Natural killer cell (primary cell): ENCODE measurements at places on chromosomes 4 and X. TPM values are rescaled to one million over a fixed set of nuclear protein-coding genes. Genes with fewer than 3 reads are reported as not detected.

Gene SLC2A9
- total RNA-seq = 5.5 TPM

Gene ADGRG2
- total RNA-seq = not detected

Gene OFD1
- total RNA-seq = 74.9 TPM

Gene GPR143
- not detected for total RNA-seq

Gene ACE2
- not detected for total RNA-seq

Gene FDCSP
- total RNA-seq = not detected

Gene HNRNPDL
- 328 TPM for total RNA-seq

Gene UGT2B17
- total RNA-seq = not detected

Gene BST1
- total RNA-seq = 6.4 TPM

Gene RPL9
- 853 TPM for total RNA-seq

Gene GUF1
- 15.2 TPM for total RNA-seq

Gene COL4A5
- not detected for total RNA-seq

Gene HSFX3
- not detected for total RNA-seq

Gene RHOH
- 195 TPM for total RNA-seq

Gene SHROOM2
- total RNA-seq = not detected

Gene MYOZ2
- not detected for total RNA-seq

Gene QDPR
- total RNA-seq = 8.8 TPM

Gene UGT2B11
- total RNA-seq = not detected

Gene CFAP47
- total RNA-seq = not detected

Gene FAT1
- not detected for total RNA-seq

Gene FAM50A
- total RNA-seq = 54.1 TPM

Gene AKAP4
- total RNA-seq = not detected

Gene CDKL2
- total RNA-seq = 0.32 TPM

Gene PDCL2
- not detected for total RNA-seq

Gene ZNF518B
- total RNA-seq = 19.9 TPM

Gene RHOXF2B
- total RNA-seq = not detected

Gene MANBA
- total RNA-seq = 40.8 TPM

Gene RPS6KA6
- total RNA-seq = not detected

Gene TEX13D
- not detected for total RNA-seq

Gene PPP1R2C
- total RNA-seq = not detected

Gene CLCN5
- 4.5 TPM for total RNA-seq

Gene SNCA
- total RNA-seq = 1.2 TPM

Gene GPRIN3
- total RNA-seq = 48.3 TPM

Gene TLR10
- total RNA-seq = 0.59 TPM

Gene RNF212
- total RNA-seq = 1.0 TPM

Gene CTAG2
- total RNA-seq = not detected

Gene CCDC110
- not detected for total RNA-seq

Gene CD40LG
- total RNA-seq = not detected

Gene TCEANC
- 17.8 TPM for total RNA-seq

Gene VBP1
- 24.6 TPM for total RNA-seq

Gene PITX2
- total RNA-seq = not detected

Gene STS
- total RNA-seq = 2.4 TPM

Gene C4orf51
- not detected for total RNA-seq

Gene SCML1
- total RNA-seq = 4.5 TPM

Gene EXOC1
- total RNA-seq = 25.8 TPM

Gene SPANXA2
- total RNA-seq = not detected

Gene SPARCL1
- total RNA-seq = not detected

Gene COL4A6
- total RNA-seq = not detected

Gene GPR119
- total RNA-seq = not detected

Gene ADGRG4
- total RNA-seq = not detected

Gene ATOH1
- total RNA-seq = not detected

Gene HSFX1
- total RNA-seq = 0.21 TPM

Gene CLNK
- 1.1 TPM for total RNA-seq

Gene RASL11B
- not detected for total RNA-seq
